ENCODE measurements at places on chromosomes 6 and 20. TPM values are rescaled to one million over a fixed set of nuclear protein-coding genes. Genes with fewer than 3 reads are reported as not detected.

DNA sequence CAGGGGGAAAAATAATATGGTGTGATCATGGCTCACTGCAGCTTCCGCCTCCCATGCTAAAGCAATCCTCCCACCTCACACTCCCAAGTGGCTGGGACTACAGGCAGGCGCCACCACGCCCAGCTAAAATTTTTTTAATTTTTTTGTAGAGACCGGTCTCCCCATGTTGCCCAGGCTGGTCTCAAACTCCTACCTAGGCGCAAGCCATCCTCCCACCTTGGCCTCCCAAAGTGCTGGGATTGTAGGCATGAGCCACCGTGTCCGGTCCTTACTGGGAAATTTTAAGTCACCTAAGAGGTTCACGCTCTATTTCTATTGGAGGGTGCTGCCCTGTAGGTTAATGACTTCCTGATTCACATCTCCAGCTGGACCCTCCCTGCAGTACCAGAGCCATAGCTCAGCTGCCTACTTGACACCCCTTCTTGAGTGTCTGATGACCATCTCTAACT is 626 bp upstream of the CDK5RAP1 start:
- no peak for DNase-seq
- H3K27ac ChIP-seq: peak overlapping the region; percentile 87
- peak overlapping the region; percentile 86 for H3K4me3 ChIP-seq
- H3K4me1 ChIP-seq: peaks cover 31% of the 10 kb centered on the region
- no peaks in the 10 kb centered on the region for H3K27me3 ChIP-seq

GRCh38 chr20:44909872-44910689 is at the start of gene PABPC1L:
PABPC1L (plus strand) TSS chr20:44910060; CDS start chr20:44910144, 84 bp downstream.
- H3K4me3 ChIP-seq: peak within 1 kb of the TSS; percentile 85
- H3K27me3 ChIP-seq: no peaks in the 10 kb centered on the region
- H3K27ac ChIP-seq: peak within 1 kb of the TSS; percentile 84
- peak; percentile 81 for DNase-seq

The MYLK4 gene
- total RNA-seq: 0.23 TPM

The OR14J1 gene
- not detected for total RNA-seq

GRCh38 chr6:14372734-14373489 is 255.3 kb downstream of the CD83 start:
- H3K27me3 ChIP-seq: peaks cover 5% of the 10 kb centered on the region
- H3K27ac ChIP-seq: no peak overlapping the region
- H3K4me3 ChIP-seq: no peak overlapping the region
- H3K36me3 ChIP-seq: peaks cover 6% of the 10 kb centered on the region

The DNPH1 gene
- total RNA-seq: 60.0 TPM

DNA sequence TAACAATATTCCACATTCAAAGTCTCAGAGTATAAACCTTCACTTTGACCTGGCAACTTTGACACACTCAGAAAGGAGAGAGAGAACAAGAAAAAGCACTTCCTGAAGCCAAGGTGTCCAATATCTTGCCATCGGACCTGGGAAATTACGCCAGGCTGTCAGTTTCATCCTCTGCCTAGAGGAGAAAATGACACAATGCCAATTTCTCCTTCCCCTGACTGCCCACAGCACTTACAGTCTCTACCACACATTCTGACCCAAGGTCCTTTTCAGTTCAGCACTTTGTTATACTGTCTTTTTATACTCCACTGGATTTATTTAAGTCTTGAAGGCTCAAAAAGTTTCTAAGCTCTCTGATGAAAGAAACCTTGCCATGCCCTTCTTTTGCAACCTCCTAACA is 250.4 kb downstream of the GMPR start:
- H3K27ac ChIP-seq: peak overlapping the region; percentile 91
- no peak for DNase-seq
- peaks cover 85% of the 10 kb centered on the region for H3K4me1 ChIP-seq
- no peak overlapping the region for H3K4me3 ChIP-seq
- peaks cover 25% of the 10 kb centered on the region for H3K36me3 ChIP-seq
- no peaks in the 10 kb centered on the region for H3K27me3 ChIP-seq

DNA sequence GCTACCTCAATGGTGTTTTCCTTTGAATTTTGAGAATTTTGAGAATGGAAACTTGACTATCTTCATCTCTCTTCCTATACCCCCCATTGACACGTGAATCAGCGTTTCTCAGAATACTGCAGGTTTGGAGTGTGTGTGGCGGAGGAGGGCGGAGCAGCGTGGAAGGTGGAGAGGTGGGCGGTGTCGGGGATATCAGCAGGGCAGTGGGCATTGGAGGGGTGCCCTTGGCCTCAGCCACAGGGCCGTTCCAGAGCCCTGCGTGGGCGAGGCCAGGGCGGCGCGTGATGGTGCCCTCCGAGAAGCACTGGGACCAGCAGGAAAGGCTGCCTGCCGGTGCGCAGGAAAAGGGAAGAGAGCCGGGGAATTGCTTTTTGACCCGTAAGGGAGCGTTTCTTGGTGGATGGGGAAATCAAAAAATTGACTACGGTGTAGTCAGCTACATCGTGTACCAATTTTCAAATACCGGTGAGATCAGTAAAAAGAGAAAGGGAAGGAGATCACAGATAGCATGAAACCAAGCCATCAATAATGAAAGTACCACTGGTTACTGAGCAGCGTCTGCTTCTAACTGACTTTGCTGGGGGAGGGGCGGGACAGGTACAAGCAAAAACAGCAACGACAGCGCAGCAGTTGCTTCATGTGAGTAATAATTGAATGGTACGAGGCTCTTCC is 82.7 kb upstream of the DUSP22 start:
- peak; percentile 87 for DNase-seq
- H3K36me3 ChIP-seq: peaks cover 19% of the 10 kb centered on the region
- peak overlapping the region; percentile 91 for H3K27ac ChIP-seq
- peak overlapping the region; percentile 79 for H3K4me3 ChIP-seq
- H3K4me1 ChIP-seq: peaks cover 40% of the 10 kb centered on the region
- peaks cover 11% of the 10 kb centered on the region for H3K27me3 ChIP-seq

The TDP2 gene
- total RNA-seq: 40.5 TPM

All from activated CD8-positive, alpha-beta memory T cell treated with anti-CD3 and anti-CD28 coated beads, Interleukin-2, amount 10 ng/mL, durations not matched to agents 7 days and 5 days (primary cell).